ENCODE measurements at places on chromosomes 13 and 19. TPM values are rescaled to one million over a fixed set of nuclear protein-coding genes. Genes with fewer than 3 reads are reported as not detected.

ZNF791 gene
- 23.6 TPM for total RNA-seq

IL12RB1 gene
- 19.6 TPM for total RNA-seq

DNA sequence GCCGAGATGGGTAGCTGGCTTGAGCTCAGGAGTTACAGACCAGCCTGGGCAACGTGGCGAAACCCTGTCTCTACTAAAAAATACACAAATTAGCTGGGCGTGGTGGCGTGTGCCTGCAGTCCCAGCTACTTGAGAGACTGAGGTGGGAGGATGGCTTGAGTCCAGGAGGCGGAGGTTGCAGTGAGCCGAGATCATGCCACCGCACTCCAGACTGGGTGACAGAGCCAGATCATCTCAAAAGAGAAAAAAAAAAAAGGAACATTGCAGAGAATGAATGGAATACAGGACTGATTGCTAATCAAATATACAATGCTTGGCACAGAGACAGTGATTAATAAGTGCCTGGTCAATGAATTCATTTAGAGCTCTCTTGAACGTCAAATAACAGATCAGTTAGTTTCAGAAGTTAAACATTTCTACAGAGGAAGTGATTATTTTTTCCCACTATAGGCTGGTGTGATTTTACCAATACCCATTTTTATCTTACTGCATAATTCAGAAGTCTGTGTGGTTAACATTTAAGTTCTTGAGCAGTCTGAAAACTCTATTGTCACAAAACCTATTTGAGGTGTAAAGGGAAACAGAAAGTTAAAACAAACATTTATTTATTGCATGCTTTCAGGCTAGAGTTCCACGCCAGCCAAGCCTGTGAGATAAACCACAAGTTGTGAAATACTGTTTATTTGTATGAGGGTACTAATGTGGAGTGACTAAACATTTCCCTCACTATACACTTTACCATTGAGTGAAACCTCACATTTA is 7.7 kb upstream of the TBC1D4 start:
- no peak overlapping the region for H3K4me3 ChIP-seq
- DNase-seq = no peak
- no peaks in the 10 kb centered on the region for H3K4me1 ChIP-seq
- H3K36me3 ChIP-seq = no peaks in the 10 kb centered on the region

DNA sequence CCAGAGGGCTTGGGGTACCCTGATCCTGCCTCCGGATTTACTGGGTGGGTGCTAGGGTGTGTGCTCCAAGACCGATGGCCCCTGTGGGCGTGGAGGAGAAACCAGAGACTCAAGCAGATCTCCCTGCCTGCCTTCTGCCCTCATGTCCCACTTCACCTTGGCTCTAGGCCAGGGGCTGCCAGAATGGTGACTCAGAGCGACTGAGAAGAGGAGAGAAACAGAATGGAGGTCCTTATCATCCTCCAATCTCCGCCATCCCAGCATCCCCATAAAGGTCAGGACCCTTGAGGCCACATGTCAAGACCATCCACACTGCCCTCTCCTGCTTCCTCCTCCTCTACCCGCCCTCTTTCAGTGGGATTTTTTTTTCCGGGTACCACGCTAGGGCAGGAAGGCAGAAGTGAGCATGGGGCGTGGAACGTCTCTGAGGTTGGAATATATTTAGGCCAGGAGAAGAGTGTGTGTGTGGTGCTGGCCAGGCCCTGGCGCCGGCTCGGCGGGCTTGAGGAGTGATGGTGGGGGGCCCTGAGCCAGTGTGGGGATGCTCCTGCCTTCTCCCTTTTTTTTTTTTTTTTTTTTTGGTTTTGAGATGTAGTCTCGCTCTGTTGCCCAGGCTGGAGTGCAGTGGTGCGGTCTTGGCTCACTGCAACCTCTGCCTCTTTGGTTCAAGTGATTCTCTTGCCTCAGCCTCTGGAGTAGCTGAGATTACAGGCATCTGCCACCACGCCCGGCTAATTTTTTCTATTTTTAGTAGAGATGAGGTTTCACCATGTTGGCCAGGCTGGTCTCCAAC is 22.3 kb downstream of the IER2 start:
- DNase-seq = peak; percentile 91
- H3K4me1 ChIP-seq = peaks cover 63% of the 10 kb centered on the region
- H3K27ac ChIP-seq = peak overlapping the region; percentile 39
- peak overlapping the region; percentile 51 for H3K4me3 ChIP-seq

- DNase-seq = no peak
- peaks cover 7% of the 10 kb centered on the region for H3K4me1 ChIP-seq
- H3K27me3 ChIP-seq = no peaks in the 10 kb centered on the region
- no peak overlapping the region for H3K27ac ChIP-seq
Observed at GRCh38 chr13:97306645-97307044, 84.5 kb downstream of the MBNL2 start.

GRCh38 chr19:47272448-47273312 is 2.0 kb upstream of the INAFM1 start:
- H3K27me3 ChIP-seq = no peaks in the 10 kb centered on the region
- peak overlapping the region; percentile 97 for H3K27ac ChIP-seq
- DNase-seq = no peak
- H3K4me1 ChIP-seq = peaks cover 15% of the 10 kb centered on the region
- peaks cover 9% of the 10 kb centered on the region for H3K36me3 ChIP-seq
- H3K4me3 ChIP-seq = peak overlapping the region; percentile 93

- no peaks in the 10 kb centered on the region for H3K36me3 ChIP-seq
Observed at GRCh38 chr13:50387051-50387581, 371.9 kb downstream of the KCNRG start.

DNA sequence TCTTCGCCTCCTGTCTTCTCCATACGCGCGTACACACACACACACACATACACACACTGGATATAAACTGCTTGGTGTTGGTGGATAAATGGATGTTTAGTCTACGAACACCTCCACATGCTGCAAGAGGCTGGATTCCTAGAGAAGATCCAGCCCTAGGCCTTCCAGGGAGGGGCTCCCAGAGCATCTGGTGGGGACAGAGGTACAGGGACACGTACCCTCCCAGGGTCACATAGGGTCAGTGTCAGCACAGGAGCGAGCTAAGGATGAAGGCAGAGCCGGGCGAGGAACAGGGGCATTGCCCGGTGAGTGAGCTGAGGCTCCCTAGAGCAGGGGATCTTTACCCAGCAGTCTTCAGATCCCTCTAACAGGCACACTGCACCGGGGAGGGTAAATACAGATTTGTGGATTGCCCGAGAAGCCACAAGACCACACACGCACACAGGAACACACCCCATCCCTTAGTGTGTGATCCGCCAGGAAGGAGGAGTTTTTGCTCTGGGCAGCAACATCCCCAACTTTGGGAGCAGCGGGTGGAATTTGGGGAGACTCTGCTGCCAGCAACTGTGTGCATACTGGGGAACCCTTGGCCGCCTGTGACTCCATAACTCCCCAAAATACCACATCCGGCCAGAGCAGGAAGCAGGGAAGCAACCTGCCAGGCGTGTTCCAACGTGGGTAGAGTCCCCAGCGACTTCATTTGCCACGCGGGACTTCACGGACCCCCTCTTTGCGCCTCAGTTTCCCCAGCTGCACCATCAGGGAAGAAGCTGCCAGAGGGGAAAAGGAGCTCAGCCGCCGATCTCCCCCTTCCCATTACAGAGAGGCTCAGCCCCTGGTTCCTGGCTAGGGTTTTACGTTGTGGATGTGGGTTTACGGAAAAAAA is 5.8 kb upstream of the TLE2 start:
- H3K36me3 ChIP-seq = no peaks in the 10 kb centered on the region
- peak overlapping the region; percentile 82 for H3K27ac ChIP-seq
- no peak for DNase-seq
- H3K27me3 ChIP-seq = no peaks in the 10 kb centered on the region
- peak overlapping the region; percentile 99 for H3K4me3 ChIP-seq

- no peaks in the 10 kb centered on the region for H3K36me3 ChIP-seq
- peaks cover 9% of the 10 kb centered on the region for H3K4me1 ChIP-seq
- no peak overlapping the region for H3K27ac ChIP-seq
- peak; percentile 83 for DNase-seq
Observed at GRCh38 chr19:3821857-3822364, 35.7 kb upstream of the MATK start.

DNA sequence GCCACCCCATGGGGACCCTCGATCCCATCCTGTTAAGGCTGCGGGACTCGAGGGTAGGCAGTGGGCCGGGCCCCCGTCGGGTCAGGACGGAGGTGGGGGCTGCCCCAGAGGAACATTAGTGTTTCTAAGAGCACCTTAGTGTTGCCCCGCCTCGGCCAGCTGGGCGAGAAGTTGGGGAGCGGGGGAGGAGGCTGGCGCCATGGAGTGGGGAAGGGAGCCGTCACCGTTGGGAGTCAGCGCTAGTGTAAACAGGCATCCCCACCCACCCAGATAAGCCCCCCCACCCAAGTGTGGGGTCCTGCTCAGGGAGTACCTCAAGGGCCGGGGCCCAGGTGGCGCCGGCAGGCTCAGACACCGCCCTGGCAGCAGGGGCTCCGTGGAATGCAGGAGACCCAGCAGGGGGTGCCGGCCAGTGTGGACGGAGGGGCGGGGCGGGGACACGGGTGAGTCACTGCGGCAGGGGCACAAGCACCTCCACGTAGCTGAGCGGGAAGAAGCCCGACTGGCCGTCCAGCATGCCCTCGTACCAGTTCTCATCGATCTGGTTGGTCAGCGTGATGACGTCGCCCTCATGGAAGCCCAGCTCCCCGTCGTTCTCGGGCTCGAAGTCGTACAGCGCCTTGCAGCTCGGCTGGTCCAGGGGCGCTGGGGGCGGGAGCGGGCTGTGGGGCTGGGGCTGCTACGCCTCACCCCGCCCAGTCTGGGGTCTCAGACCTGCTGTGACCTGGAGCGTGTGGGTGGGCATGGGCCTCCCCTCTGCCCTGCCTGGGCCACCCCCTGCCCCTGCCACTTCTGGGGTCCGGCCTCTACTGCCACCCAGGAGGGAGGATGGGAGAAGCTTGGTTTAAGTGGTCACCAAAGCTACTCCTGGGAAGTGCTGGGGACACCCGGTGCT is 18.0 kb downstream of the MPND start:
- no peaks in the 10 kb centered on the region for H3K4me1 ChIP-seq
- H3K27me3 ChIP-seq = no peaks in the 10 kb centered on the region
- no peak overlapping the region for H3K4me3 ChIP-seq
- H3K36me3 ChIP-seq = peaks cover 5% of the 10 kb centered on the region
- H3K27ac ChIP-seq = no peak overlapping the region

DNA sequence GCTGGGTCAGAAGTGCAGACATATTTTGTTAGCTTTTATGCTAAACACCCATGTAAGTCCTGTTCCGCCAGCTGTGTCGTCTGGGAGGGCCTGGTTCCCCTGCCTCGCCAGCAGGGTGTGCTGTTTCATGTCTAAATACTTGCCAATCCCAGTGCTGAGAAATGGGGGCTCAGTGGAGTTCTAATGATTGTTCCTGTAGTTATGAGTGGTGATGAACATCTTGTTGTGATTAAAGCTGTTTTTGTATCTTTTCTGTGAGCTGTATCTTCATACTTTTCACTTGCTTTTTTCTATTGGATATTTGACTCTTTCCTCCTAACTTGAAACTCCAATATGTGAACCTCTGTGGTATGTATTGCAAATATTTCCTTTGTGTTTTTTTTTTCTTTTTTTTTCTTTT is 32.7 kb downstream of the KDM4B start:
- no peaks in the 10 kb centered on the region for H3K4me1 ChIP-seq
- no peaks in the 10 kb centered on the region for H3K27me3 ChIP-seq
- no peak overlapping the region for H3K27ac ChIP-seq
- peak; percentile 19 for DNase-seq

- H3K4me1 ChIP-seq = no peaks in the 10 kb centered on the region
- peaks cover 9% of the 10 kb centered on the region for H3K27me3 ChIP-seq
- no peaks in the 10 kb centered on the region for H3K36me3 ChIP-seq
- H3K4me3 ChIP-seq = no peak overlapping the region
- no peak for DNase-seq
Observed at GRCh38 chr13:36919171-36919832, 736 bp downstream of the SMAD9 start.
